ENCODE measurements at places on chromosomes 1 and 21.

GRCh38 chr1:6348511-6349191 is 44.9 kb downstream of the ACOT7 start:
- no peak for DNase-seq

- no peak for DNase-seq
Observed at GRCh38 chr1:236854605-236854983, 59.5 kb downstream of the MTR start.

GRCh38 chr21:37136744-37137143 is 63.7 kb downstream of the TTC3 start:
- DNase-seq = no peak

DNA sequence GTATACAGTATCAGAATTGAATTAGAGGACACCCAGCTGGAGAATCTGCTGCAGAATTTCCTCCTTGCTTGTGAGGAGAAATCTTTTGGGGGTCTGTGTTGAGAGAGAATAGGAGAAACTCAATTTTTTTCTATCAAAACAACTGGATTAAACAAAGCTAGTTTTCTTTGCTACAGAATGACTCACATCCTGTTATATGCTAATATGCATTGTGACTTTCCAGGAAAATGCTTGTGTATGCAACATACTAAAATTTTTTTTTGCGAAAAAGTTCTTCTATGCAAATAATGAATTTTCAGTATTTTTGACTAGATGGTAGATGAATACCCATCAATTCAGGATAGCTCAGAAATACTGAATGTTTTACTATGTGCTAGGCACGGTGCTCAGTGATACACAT is 2.2 kb downstream of the VAMP4 start:
- DNase-seq = no peak

DNA sequence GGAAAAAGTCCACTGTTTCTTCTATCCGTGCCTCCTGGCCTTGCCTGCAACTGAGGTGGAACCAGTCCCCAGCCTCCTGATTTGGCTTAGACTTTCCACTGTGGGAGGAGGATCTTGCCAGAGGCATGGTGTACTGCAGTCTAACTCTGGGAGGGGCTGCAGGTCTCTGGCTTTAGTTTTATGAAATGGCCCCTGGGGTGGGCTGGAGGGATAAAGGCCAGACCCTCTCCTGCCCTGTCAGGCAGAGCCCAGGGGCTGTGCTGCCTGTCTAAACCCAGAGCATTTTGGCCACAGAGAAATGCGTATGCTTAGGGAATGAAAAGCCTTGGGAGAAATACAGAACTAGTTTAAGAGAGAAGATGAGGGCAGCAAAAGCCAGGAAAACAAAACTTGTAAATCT is 73.0 kb downstream of the ABCA4 start:
- no peak for DNase-seq

GRCh38 chr1:163093579-163093978 is 24.4 kb downstream of the RGS4 start:
- DNase-seq = no peak

DNA sequence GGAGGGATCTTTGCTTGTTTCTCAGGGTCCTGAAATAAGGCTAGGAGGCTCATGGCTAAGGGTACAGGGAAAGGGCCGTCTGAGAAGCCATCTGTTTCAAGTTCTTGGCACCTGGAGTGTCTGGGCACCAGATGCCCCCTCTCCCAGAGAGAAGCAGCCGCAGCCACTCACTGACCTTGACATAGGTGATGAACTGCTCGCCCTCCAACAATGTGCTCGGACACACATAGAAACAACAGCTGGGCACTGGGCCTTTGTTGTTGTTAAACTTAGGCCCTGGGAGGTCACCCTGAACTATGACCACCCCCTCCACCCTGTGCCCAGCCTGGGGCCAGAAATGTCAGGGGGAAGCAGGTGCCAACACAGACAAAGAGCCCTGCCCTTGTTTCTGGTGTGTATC is 9.2 kb upstream of the TNNI1 start:
- no peak for DNase-seq

DNA sequence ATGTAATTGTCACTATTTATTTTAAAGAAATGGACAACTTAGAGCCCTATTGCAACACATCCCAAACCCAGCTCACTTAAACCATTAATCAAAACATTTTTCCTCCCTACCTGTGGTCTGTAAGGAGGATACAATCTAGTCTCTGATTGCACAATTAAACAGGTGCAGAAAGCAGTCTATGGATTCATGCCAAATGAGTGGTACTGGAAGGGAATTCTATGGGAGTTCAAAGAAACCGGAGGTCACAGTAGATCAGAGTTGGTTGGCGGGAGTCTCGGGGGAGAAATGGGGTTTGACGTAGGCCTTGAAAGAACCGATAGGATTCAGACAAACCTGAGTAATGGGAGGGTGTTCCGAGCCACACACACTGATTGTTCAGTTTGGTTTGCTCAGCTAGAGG is 314.9 kb downstream of the KIF26B start:
- no peak for DNase-seq

DNA sequence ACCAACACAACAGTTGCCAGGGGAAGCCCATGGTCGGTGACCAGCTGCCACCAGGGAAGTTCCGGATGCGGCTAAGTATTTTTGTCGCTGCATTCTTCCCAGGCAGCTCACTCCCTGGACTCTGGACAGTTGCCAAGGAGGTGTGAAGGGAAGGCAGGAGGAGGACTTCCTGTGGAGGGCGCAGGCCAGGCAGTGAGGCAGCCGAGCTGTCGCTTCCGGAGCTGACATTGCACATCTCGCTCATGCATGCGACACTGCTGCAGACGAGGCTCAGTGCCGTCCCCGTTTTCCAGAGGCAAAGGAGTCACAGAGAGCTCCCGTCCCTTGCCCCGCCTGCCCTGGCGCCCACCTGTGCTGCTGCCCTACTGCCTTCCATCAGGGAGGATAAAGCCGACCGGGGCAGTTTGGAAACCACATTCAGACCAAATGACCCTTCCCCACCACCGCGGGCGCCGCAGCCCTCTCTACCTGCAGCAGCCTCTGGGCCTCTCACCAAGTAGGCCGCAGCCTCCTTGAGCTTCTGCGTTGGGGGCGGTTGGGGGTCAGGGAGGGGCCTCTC is 81.4 kb downstream of the NENF start:
- no peak for DNase-seq

DNA sequence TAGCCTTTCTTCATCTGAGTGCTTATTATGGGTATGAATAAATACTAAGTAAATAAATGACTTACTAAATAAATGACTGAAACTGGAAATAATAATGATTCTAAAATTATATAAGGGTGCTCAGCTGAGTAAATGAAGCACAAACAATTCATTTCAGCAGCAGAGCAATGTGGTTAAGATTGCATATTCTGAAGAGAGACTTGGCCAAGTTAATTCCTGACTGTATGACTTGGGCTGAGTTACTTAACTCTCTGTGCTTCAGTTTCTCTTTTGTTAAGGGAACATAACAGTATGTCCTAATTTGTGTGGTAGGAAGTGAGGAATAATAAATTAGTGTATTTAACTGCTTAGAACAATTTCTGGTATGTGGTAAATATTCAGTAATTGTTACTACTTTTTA is 19.1 kb downstream of the AGL start:
- no peak for DNase-seq

- DNase-seq = no peak
Observed at GRCh38 chr1:209012443-209013196, 570.9 kb upstream of the CAMK1G start.

GRCh38 chr1:241696172-241696814 is 44.2 kb downstream of the WDR64 start:
- no peak for DNase-seq

- DNase-seq = no peak
Observed at GRCh38 chr1:241817331-241817792, 30.6 kb upstream of the EXO1 start.

DNA sequence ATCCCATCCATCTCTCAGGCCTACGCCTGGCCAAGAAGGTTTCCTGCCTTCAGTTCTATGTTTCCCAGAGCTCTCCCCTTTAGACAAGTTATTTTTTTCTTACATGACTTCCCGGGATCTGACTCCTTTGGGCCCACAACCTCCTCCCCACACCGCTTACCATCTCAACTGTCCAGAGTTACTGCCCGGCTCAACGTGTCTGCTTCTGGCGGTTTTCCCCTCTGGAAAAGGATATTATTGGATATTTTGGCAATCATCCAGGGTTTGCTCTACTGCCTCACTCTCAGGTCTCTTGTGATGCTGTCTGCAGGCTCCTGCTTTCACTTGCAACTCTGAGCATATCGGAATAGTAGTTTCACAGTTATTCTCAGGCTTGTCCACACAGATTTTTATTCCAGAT is 318.2 kb upstream of the CAMK1G start:
- DNase-seq = no peak

- DNase-seq = peak; percentile 55
Observed at GRCh38 chr1:221712776-221713431, 29.0 kb downstream of the DUSP10 start.

- DNase-seq = peak; percentile 18
Observed at GRCh38 chr1:112904071-112904830, 51.7 kb downstream of the SLC16A1 start.

- no peak for DNase-seq
Observed at GRCh38 chr1:240650877-240651276, 38.9 kb upstream of the GREM2 start.

DNA sequence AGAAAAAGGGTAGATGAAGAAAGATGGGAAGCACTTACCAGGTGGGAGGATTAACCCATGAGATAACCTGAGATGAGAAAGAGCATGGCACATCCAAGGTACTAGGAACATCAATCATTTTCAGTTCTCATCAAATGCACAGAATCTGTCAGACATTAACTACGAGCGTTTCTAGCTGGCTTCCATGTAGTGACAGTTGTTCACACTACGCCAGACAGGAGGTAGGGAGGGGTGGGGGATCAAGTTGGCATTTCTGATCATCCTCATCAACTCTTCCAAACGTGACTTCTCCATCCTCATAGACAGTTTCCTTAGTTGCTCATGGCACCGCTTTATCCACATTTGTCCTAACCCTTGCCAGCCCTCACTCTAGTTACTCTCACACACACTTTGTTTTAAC is 120.2 kb downstream of the PLD5 start:
- DNase-seq = no peak

DNA sequence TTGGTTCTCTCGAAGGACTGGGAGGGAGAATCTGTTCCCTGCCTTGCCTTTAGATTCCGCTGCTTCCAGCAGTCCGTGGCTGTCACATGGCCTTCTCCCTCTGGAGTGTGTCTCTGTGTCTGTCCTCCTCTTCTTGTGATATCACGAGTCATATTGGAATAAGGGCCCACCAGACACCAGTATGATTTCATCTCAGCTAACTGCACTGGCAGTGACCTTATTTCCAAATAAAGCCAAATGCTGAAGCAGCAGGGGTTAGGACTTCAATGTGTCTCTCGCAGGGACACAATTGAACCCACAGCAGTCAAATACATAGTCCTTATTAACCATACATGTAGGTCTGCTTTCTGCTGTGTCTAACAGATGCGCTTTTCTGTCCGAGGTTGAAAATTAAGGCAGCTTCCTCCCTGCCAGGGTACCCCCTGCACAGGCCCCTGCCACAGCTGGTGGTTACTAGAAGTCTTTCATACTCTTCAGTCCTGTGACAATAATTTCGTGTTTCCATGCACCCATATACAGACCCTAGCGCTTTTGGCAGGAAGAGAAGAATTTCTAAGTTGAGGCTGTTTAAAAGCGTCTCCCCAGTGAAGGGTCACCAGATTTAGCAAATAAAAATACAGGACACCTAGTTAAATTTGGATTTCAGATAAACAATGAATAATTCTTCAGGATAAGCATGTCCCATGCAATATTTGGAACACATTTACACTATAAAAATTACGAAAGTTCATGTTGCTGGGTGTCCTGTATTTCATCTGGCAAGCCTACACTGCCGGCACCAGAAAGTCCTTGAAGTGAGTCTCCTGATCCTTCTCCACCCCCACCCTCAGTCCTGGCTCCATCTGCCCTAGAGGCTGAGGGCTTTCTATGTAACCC is 182.1 kb downstream of the ETS2 start:
- DNase-seq = no peak

- DNase-seq = no peak
Observed at GRCh38 chr1:151815716-151816327, 10.6 kb upstream of the LINGO4 start.

DNA sequence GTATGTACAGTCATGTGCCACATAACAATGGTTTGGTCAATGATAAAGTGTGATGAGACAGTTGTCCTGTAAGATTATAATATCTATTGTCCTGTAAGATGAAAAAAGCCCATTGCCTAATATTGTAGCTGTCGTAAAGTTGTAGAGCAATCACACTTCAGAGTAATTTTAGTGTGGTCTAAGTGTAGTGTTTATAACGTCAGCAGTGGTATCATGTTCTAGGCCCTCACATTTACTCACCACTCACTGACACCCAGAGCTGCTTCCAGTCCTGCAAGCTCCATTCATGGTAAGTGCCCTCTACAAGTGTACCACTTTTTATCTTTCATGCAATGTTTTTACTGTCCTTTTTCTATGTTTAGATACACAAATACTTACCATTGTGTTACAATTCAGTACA is 259.9 kb upstream of the RAB4A start:
- DNase-seq = no peak

- DNase-seq = no peak
Observed at GRCh38 chr1:101463195-101463594, 226.4 kb downstream of the S1PR1 start.

DNA sequence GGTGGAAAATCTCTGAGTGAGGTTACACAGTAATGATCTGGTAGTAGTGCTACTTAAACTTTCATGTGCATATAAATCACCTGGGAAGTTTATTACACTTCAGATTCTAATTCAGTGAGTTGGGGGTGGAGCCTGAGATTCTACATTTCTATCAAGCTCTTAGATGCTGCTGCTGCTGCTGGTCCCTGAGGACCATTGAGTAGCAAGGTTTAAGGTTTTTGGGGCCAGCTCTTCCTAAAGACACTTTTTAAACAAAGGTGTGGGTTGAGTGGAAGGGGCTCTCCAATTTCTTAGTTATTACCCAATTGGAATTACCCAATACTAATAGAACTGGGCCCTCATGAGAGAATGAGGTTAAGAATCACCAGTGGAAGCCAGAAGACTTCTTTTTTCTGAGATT is 29.5 kb downstream of the KCNA3 start:
- DNase-seq = no peak

- DNase-seq = no peak
Observed at GRCh38 chr1:107142140-107142542, 1.3 kb downstream of the NTNG1 start.

GRCh38 chr1:227218870-227219573 is 99.3 kb downstream of the CDC42BPA start:
- DNase-seq = no peak

- DNase-seq = no peak
Observed at GRCh38 chr1:101511202-101511891, 274.5 kb downstream of the S1PR1 start.

GRCh38 chr1:30650968-30651320 is 72.4 kb downstream of the MATN1 start:
- no peak for DNase-seq

- DNase-seq = no peak
Observed at GRCh38 chr1:161772397-161772796, 6.3 kb downstream of the ATF6 start.

- DNase-seq = no peak
Observed at GRCh38 chr21:24023936-24024335, 1583.3 kb downstream of the MRPL39 start.

GRCh38 chr1:2595261-2595811 is 8.8 kb downstream of the PRXL2B start:
- no peak for DNase-seq

GRCh38 chr1:180250883-180251509 is 20.9 kb downstream of the LHX4 start:
- DNase-seq = no peak

- no peak for DNase-seq
Observed at GRCh38 chr1:44848456-44849181, 5.6 kb upstream of the PTCH2 start.

All from activated CD4-positive, alpha-beta T cell treated with anti-CD3 and anti-CD28 coated beads for 24 hours (primary cell).